HCEC 1CT (cell line): ENCODE measurements at places on chromosomes 5 and 9.

DNA sequence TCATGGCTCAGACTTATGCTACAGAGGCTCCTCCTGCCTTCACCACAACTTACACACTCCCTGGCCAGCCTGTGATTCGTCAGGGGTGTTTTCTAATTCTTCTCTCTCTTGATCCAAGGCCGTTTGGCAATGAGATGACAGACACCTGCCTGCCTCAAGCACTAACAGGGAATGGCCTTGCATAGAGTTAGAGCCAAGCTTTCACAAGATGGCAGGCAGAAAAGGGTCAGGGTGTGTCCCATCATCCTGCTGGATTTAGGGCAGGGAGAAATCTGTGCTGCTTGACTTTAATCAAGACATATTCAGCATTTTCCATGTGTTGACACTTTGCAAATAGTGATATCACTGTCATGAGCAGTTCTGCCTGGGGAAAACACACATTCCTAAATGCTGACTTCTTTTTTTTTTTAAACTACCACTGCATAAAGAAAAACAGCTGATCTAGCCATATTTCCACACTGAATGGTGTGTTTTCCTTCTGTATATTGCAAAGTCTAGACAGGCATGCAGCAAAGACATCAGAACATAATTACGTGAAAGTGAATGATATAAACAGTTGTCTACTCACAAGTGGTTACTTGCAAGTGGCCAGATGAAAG, 95.0 kb upstream of the SLC25A48 start:
- DNase-seq: no peak

DNA sequence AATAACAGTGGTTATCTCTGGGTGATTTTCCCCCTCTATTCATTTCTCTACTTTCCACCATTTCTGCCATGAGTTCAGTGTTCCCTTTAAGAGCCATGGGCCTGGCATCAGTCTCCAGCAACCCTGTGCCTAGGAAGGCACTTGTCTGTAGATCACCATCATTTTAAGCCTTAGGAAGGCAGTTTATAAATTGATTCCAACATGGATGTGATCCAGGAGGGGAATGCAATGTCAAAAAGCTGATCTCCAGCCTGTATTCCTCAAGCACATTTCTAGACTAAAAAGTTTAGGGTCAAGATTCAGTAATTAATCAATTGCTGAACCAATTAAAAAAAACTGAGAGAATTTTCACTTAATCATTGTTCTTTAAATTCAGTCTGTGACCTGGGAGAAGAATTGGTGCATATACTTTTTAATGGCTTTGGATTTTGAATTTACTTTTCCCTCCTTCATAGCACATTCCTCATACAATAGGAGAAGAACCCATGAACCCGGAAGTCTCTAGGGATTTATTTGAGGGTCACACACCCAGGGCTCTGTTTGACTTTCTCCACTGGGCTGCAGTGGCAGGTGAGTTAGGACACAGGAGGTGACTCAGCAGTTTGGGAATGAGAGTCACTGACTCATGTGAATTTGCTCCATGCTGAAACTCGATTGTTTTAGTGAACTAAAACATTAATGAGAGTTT, 6.1 kb upstream of the ERMP1 start:
- DNase-seq: peak; percentile 45

DNA sequence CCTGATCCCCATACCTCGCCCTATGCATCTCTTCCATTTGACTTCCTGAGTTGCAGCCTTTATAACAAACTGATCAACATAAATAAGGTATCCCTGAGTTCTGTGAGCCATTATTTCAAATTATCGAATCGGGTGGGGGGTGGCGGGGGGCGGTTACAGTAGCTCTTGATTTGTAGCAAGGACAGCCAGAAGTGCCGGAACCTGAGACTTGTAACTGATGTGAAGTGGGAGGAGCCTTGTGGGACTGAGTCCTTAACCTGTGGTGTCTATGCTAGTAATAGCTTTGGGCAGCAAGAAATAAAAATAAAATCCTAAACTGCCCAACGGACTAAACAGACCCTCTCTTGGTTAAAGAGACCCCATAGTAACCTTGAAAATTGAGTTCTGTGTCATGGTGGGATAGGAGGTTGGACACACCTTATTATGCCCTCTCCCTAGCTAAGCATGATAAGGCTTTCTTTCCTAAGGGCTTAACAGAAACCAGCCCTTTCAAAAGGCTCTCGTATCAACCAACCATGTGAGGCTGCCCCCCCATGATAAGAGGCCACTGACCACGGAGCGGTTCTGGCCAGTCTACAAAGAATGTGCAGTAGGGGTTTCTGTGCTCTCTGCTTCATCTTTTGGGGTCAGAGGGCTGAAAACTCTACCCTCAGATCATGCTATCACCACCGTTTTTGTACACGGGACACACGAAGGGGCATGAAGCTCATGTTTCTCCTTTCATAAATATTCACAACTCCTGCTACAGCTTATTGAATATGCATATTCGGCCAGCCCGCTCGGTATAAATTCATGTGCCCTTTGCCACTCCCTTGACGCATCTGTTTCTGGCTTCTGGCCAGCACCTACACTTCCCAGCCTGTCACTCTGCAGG, 39.5 kb upstream of the IQGAP2 start:
- DNase-seq: no peak

DNA sequence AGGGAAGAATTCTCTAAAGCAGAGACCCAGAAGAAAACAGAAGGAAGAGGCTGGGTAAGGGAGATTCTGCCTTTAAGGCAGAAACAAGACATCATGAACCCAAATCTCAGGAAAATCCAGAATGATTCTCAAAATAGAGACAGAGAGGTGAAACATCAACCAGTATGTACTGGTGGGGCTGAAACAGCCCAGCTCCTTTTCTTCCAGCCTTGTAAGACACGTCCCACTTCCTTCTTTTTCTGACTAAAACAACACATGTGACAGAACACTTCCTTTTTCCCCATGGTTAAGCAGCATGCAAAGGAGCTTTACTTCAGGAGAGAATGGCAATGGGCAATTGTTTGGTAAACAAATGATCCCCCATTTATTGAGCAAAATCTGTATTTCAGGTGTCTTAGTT, 230.8 kb upstream of the NR4A3 start:
- no peak for DNase-seq

- DNase-seq: no peak
These were observed 201.8 kb upstream of the ZNF608 start for GRCh38 chr5:124948062-124948753.

DNA sequence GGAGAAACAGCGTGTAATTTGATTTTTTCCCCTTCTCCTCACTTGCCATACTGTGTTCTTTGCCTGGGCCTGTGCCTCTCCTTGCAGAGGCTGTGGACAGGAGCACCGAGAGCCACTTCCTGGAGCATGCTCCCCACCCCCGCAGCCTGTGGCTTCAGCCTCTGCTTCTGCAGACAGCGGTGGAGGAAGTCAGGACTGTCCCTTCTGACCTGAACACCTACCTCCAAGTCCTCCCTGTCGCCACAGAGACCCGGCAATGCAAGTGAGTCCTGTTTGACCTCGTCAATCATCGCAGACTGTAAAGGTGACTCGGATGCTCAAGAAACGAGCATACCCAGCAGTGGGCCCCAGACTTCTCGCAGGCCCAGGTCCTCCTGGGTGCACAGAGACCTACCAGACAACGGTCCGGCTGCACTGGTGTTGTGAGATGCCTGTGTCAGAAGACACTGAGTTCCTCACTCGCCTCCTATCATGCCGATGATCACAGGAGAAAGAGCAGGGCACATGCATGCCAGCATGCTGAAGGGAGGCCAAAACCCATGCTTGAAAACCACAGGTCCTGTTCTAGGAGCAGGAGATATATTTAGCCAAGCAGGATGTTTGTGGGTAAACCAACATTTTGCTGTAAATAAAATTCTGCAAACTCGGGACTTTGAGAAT, 198.8 kb downstream of the AUH start:
- DNase-seq: peak; percentile 10

- no peak for DNase-seq
These were observed 173.8 kb upstream of the PITX1 start for GRCh38 chr5:135207866-135208265.

- peak; percentile 67 for DNase-seq
These were observed at the start of gene VCAN for GRCh38 chr5:83471405-83472212. Gene VCAN, plus strand, starts transcription at chr5:83471744. Its CDS starts 11,775 bp downstream, at chr5:83483519.

DNA sequence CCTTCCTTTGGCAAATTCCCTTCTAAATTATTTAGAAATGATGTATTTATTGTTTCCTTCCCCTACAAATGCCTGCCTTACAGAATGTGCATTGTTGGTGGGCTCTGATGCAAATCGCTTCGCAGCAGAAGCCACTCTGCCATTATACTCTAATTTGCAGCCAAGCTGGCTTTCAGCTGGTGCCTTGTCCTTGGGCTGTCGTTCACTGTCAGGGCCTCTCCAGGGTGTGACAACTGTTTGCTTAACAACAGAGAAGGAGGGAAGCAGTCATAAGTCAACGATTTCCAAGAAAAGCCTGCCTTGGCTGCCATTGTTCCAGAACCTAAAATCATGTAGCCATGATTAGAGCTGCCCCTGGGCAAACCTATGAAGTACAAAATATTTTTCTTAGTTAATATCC, 260.1 kb upstream of the RGMB start:
- no peak for DNase-seq

- DNase-seq: peak; percentile 71
These were observed 410.8 kb upstream of the MEF2C start for GRCh38 chr5:89293810-89294209.

DNA sequence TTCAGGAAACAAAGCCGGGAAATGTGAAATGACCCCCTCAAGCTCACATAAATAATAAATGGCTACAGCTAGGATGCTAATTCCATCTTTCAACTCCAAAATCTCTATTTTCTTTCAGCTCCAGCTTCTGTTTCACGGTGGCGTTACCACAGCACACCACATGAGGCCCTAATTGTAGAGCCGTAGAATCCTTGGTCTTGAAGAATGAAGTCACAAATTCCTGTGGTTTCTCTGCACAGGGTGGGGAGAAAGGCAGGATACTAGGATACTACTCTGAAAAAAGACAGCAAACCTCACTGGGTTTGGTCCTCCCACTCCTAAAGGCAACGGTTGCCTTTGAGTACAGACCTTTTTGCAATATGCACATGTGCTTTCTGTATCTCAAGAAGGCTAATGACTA, 13.9 kb upstream of the RARS1 start:
- DNase-seq: peak; percentile 89

GRCh38 chr5:1807451-1808185, 6.4 kb downstream of the NDUFS6 start:
- DNase-seq: no peak
